ENCODE measurements at places on chromosomes 7 and 10.

- DNase-seq, result no peak
Observed at GRCh38 chr7:153930696-153931095, 121.5 kb upstream of the DPP6 start.

DNA sequence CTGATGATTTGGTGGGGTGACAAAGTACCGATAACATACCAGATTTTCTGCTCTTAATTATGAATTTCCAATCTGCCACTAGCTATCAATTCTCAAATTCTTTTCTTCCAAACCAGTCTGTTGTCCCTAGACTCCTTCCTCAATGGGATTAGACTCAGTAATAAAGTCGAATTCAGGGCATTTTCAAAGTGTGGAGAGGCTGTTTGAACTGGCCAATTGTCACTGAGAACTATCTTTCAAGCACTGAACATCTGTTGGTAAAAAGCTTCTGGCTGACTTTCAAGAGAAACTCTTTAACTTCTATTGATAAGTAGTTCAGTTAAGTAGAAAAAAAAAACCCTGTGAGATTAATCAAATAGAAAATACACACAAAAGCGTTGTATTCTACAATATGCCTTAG is 108.9 kb downstream of the SAMD9 start:
- DNase-seq, result no peak

DNA sequence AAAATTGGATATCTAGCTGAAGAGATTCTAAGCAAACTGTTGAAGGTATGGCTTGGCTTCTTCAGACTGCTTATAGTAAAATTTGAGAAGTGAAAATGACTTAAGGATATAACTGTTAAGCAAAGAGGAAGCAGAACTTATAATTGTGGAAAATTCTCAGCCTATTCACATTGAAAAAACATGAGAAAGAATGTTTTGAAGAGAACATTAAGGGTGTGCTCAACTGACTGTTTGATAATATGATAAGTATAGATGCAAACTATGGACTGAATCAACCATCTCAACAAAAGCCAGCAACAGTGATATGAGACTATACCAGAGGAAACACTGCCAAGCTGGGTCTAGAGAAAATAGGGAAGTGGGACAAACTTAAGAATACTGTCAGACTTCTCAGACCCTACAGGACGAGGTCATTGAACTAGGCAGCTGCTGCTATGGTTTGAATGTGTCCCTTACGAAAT is 133.1 kb upstream of the PPP1R3A start:
- DNase-seq, result no peak

GRCh38 chr10:34698979-34699378 is 116.1 kb downstream of the PARD3 start:
- no peak for DNase-seq

GRCh38 chr7:25750744-25751508 is 401.1 kb upstream of the NFE2L3 start:
- DNase-seq, result no peak

DNA sequence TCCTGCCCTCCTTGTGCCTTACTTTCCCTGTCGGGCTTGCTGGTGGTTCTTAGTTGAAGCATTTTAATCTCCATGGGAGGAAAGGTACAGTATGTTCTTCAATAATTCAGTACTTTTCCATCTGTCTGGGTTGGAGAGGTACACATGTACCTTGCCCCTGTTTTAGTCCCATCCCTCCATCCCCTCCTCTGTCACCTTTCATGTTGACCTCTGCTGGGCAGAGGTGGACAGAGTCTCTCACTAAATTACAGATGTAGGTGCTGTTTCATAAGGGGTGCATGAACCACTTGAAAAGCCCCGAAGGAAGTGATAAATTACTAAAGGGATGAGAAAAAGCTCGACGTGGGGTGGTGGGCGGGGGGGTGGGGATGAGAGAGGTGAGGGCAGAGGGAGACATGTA is 5.4 kb downstream of the AGFG2 start:
- DNase-seq, result no peak

- no peak for DNase-seq
Observed at GRCh38 chr7:14446829-14447228, 455.7 kb downstream of the DGKB start.

DNA sequence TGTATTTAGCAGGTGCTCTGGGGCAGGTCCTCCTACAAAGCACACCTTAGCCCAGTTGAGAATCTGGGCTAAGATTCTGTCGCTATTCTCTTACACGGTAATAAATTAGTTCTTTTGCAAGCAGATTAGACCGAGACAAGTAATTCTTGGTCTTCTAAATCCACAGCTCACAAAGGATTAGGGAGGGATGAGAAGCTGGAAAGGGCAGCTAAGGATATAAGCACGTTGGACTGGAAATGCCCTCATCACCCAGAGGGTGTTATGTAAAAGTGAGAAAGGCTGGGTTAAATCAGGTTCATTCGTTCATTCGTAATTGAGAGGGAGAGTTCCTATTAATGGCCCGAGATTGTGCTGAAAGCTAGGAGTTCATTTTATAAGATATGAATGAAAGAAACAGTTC is 41.8 kb downstream of the PFKFB3 start:
- DNase-seq, result no peak

DNA sequence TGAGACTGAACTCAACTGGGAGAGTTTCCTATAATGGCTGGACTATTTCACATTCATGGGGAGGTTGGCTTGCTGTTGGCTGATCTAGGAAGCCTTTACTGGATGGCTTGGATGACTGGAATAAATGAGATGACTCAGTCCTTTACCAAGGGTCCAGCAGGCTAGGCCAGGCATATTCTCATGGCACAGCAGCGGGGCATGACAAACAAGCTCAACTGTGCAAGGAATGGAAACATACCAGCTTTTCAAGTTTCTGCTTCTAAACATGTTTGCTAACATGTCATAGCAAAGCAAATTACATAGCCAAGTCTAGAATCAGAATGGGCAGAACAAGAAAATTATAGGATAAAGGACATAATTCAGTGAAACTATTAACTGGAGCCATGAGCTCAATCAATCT is 46.8 kb upstream of the CRTAC1 start:
- DNase-seq, result no peak

DNA sequence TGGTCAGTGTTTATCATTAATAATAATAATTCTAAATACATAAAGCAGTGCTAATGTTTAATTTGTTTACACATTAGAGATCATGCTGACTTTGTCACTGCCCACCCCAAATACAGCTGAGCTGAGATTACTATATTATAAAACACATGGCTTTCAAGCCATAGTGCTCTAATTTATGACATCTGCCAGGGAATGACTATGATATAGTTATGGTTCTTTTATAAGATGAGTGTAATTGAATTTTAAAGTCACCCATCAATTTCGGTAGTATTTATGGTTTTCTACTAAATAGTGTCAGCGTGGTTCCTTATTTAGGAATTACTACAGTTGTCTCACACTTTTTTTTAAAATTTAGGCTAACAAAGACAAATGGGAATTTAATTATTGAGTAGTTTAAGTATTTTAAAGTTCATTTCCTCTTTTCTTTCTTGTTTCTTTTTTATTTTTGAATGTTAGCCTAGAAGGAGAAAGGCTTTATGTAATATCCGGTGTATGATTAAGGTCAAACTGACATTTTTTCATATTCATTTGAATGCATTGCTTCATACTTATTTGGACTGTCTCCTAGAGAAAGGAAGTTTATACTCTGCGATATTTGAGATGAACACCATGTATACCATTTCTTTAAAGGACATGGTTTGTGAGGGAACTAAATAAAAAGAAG is 3.9 kb downstream of the CDK14 start:
- DNase-seq, result no peak

DNA sequence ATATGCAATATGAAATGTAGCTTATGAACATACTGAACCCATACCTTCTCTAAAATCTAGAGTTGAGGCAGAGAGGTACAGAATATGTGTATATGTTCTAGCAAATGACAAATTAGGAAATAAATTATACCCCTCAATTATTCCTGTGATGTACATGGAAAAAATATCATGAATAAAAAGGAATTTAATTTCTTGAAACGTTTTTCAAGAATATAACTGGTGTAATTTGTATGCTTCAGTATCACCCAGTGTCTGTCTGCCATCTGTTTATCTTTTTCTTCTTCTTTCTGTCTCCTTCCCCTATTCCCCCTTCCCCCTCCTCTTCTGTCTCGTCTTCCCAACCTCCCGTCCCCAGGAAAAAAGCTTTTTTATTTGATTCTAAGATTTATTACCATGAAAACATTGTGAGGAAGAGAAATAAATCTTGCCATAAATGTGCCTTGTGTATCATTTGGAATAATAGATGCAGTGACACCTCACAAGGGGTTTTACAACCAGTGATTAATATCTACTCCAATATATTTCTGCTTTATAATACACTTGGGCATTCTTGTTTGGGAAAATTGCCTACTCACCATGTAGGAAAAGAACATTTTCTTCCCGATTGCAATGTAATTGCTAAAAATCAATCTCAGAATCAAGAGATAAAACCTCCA is 12.2 kb downstream of the LANCL2 start:
- DNase-seq, result no peak

DNA sequence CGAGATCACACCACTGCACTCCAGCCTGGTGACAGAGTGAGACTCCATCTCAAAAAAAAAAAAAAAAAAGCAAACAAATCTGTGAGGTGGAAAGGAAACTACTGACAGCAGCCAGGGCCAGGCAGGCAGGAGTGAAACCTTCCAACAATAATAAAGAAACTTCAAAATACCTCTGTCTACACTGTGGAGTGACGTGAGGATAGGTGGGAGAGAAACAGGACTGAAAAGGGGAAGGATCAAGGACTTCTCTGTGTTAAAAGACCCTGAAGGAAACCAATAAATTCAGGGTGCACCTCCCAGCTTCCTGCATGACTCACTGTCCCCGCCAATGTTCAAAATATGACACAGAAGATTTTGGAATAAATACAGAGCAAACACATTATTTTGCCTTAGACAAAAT is 82.9 kb downstream of the KIAA1549 start:
- no peak for DNase-seq

GRCh38 chr7:22584179-22584578 is 84.2 kb upstream of the STEAP1B start:
- no peak for DNase-seq

GRCh38 chr7:13832346-13832745 is 157.1 kb downstream of the ETV1 start:
- no peak for DNase-seq

DNA sequence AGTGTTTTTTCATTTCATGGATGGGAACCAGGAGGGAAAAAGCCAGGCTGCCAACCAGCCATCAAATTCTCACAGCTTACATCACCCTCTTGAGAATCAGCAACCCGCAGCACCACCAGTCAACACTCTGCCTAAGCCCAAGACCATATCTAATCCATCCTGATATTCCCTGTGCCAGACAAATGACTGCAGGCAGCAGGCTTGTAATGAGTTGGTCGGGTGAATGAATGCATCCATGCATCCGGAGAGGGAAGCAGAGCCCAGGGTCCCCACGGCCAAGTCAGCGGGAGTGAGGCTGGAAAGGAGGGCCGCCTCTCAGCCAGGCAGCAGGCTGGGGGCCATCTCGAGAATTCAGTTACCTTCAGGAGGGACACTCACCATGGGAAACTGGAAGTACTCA is 46.9 kb downstream of the SLIT1 start:
- no peak for DNase-seq

DNA sequence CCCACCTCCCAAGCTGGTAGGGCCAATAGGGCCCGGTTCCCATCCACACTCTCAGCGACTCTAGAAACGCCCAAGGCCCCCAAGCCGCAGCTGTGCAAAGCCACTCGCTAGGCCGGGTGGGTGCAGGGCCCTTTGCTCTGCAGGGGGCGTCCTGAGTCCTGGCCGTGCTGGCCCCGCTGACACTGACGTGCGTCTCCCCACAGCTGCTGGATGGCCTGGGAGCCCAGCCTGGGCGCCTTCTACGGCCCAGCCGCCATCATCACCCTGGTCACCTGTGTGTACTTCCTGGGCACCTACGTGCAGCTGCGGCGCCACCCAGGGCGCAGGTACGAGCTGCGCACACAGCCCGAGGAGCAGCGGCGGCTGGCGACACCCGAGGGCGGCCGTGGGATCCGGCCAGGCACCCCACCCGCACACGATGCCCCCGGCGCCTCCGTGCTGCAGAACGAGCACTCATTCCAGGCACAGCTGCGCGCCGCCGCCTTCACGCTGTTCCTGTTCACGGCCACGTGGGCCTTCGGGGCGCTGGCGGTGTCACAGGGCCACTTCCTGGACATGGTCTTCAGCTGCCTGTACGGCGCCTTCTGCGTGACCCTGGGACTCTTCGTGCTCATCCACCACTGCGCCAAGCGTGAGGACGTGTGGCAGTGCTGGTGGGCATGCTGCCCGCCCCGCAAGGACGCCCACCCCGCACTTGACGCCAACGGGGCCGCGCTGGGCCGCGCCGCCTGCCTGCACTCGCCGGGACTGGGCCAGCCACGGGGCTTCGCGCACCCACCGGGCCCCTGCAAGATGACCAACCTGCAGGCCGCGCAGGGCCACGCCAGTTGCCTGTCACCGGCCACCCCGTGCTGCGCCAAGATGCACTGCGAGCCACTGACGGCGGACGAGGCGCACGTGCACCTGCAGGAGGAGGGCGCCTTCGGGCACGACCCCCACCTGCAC is 31.6 kb upstream of the KNDC1 start:
- DNase-seq, result no peak

- no peak for DNase-seq
Observed at GRCh38 chr7:76380623-76380966, 21.8 kb upstream of the YWHAG start.

GRCh38 chr10:806451-807162 is 117.1 kb upstream of the DIP2C start:
- no peak for DNase-seq

DNA sequence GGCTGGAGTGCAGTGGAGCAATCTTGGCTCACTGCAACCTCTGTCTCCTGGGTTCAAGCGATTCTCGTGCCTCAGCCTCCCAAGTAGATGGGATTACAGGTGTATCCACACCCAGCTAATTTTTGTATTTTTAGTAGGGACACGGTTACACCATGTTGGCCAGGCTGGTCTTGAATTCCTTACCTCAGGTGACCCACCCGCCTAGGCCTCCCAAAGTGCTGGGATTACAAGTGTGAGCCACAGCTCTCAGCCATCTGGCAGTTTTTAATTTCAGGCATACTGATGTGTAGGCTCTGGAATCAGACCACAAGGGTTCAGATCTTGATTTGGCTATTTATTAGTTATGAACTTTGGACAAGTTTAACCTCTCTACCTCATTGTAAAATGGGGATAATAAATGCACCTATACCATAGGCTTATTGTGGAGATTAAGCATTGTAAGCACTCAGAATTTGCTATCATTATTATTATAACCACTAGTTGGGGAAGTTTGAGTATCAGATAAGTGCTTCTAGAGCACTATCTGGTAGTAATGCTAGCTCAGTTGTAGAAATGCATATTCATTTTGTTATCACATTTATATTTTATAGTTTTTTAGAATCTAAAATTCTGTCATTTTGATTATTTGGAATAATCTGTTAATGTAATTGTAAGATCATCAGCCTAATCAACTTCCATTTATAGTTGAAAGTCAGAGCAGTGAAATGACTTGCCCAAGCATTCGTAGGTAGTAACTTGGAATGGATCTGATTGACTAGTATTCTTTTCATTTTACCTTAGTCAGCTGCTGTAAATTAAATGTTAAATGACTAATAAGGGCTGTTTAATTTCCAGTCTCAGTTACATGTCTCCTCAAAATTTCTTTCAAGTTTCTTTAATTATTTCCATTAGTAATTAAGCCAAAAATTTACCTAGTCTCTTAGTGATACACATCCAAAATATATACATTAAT is 22.5 kb downstream of the KMT2E start:
- DNase-seq, result no peak
